Gastroesophageal sphincter (tissue), 4 donors: ENCODE measurements at places on chromosomes 1 and 21. TPM values are rescaled to one million over a fixed set of nuclear protein-coding genes. Genes with fewer than 3 reads are reported as not detected.
A peak's percentile ranks its signal among the peaks of the same experiment; 100 is the strongest.

DNA sequence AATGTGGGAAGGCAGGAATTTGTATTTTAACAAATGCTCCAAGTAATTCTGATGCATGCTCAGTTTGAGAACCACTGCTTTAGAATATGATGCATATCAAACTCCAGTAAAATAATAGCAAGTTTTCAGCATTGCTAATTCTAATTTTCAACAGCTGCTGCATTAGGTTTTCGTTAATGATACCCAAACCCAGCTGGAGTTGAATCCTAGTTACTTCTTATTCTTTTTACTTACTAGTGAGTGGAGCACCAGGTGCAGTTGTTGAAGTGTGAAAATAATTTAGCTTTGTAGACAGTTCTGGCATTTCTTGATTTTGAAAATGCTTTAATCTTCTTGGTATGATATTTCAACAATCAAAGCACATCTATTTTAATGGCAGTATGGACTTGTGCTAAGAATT is 138.5 kb downstream of the HS2ST1 start:
- ATAC-seq = no peak

GRCh38 chr1:41622859-41623732 is 138.6 kb upstream of the EDN2 start:
- no peak for ATAC-seq

DNA sequence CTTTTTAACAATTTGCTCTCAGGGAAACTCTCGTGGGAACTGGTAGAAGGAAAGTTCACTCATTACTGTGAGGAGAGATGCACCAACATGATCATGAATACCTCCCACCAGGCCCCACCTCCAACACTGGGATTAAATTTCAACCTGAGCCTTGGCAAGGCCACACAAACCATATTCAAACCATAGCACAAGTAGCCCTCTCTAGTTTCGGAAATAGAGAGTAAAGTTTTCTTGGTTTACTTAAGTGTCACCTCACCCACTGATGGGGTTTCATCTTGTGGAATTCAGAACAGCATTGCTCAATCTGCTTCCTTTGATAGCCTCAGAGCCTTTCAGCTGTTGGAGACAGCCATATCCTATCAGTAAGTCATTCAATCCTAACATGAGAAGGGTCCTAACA is 25.5 kb upstream of the CCSAP start:
- ATAC-seq = no peak

GRCh38 chr1:168097921-168098528 is 38.7 kb downstream of the GPR161 start:
- ATAC-seq = peak; percentile 16

GRCh38 chr1:172895050-172895460 is 155.7 kb downstream of the TNFSF18 start:
- ATAC-seq = no peak

GRCh38 chr1:22978299-22978698 is 5.6 kb upstream of the LACTBL1 start:
- ATAC-seq = no peak

- peak; percentile 96 for ATAC-seq
Observed at GRCh38 chr1:149917571-149918144, at the start of gene SV2A. SV2A (minus strand) TSS chr1:149917844; CDS start chr1:149913840, 4,004 bp downstream.

GRCh38 chr1:150010393-150011115 is at the start of gene OTUD7B:
OTUD7B (minus strand) TSS chr1:150010726; CDS start chr1:149977510, 33,216 bp downstream.
- ATAC-seq = peak; percentile 93

GRCh38 chr1:24910751-24911650 is 19.1 kb downstream of the RUNX3 start:
- ATAC-seq = no peak

GRCh38 chr1:22114083-22115012 is 28.5 kb downstream of the WNT4 start:
- ATAC-seq = no peak

Gene KIAA0040
- 46.2 TPM for total RNA-seq

Gene ANXA9
- not detected for total RNA-seq

Gene PIK3CD
- 15.1 TPM for total RNA-seq

Gene ATAD3C
- 0.94 TPM for total RNA-seq

Gene FAM78B
- 2.1 TPM for total RNA-seq

Gene PADI4
- 1.6 TPM for total RNA-seq

Gene CCDC30
- total RNA-seq = 1.1 TPM

Gene HIVEP3
- total RNA-seq = 3.5 TPM
